ENCODE measurements at places on chromosomes 5 and 9.

- no peak for DNase-seq
- peaks cover 1% of the 10 kb centered on the region for H3K27me3 ChIP-seq
- peaks cover 10% of the 10 kb centered on the region for H3K4me1 ChIP-seq
These were observed 30.9 kb downstream of the CXXC5 start for GRCh38 chr5:139678751-139679750.

GRCh38 chr5:54753034-54753433, 232.4 kb downstream of the ESM1 start:
- H3K4me1 ChIP-seq: peaks cover 27% of the 10 kb centered on the region
- DNase-seq: no peak
- H3K27me3 ChIP-seq: no peaks in the 10 kb centered on the region
- H3K36me3 ChIP-seq: no peaks in the 10 kb centered on the region

GRCh38 chr9:33649463-33649862, 125.4 kb downstream of the ANKRD18B start:
- H3K4me3 ChIP-seq: no peak overlapping the region
- no peak for DNase-seq
- no peaks in the 10 kb centered on the region for H3K36me3 ChIP-seq

DNA sequence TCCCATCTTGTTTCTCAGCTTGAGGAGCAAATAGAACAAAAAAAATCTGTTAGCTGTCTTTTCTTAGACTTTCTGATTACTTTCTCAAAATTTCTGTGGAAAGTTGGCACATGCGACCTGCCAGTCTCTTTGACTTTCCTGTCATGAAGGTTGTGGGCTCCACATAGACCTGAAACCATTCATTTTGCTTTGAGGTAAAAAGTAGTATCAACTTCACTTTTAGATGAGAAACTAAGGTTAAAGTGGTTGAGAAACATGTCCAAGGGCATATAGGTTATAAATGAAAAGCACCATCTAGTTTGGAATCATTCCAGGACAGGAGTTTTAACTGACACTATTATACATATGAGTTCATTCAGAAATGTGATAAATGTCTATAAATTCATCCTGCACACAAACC, 42.7 kb downstream of the ST8SIA4 start:
- H3K4me1 ChIP-seq: peaks cover 75% of the 10 kb centered on the region
- H3K27me3 ChIP-seq: no peaks in the 10 kb centered on the region
- peaks cover 58% of the 10 kb centered on the region for H3K36me3 ChIP-seq
- no peak overlapping the region for H3K4me3 ChIP-seq

DNA sequence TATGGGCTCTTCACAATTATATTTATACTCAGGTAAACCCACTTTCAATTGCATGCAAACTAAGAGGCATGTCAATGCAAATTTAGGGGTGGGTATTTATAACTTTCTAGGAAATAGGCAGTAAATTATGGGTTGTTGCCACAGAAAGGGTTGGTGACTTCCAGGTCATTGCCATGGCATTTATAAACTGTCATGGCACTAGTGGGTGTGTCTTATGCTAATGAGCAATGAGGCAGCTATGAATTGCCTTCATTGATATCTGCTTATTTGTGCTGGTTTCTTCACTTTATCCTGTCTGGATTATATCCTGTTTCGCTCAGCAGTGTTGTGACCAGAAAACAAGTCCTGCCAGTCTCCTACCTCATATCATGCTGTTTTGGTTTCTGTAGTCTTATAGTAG, 597.3 kb upstream of the DAB2 start:
- H3K27me3 ChIP-seq: peaks cover 10% of the 10 kb centered on the region
- no peak overlapping the region for H3K4me3 ChIP-seq
- H3K4me1 ChIP-seq: no peaks in the 10 kb centered on the region
- H3K36me3 ChIP-seq: no peaks in the 10 kb centered on the region

DNA sequence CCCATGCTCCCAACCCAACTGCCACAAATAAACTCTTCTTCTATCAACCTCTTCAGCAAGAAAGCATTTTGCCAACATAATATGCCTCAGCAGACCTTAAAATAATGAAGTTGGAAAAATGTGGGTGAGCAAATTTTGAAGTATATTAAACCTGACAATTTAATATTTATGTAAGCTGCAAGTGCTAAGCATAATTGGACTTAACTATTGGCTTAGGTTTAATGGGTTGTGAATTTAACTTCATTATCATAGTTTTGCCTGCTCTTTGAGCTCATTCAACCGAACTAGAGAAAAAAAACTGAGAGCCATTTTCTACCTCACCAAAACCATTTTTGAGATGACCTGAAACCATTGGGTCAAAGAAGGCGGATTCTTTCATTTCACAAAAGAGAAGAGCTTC, 805.5 kb upstream of the DMAC1 start:
- H3K4me1 ChIP-seq: no peaks in the 10 kb centered on the region
- H3K27ac ChIP-seq: no peak overlapping the region
- no peaks in the 10 kb centered on the region for H3K36me3 ChIP-seq
- DNase-seq: no peak

All from activated naive CD8-positive, alpha-beta T cell treated with anti-CD3 and anti-CD28 coated beads, Interleukin-2, amount 50 U/mL, for 24 hours (primary cell).